ENCODE measurements at places on chromosomes 13 and 19.

- DNase-seq: no peak
These were observed 40.9 kb downstream of the GNG7 start for GRCh38 chr19:2661615-2662014.

DNA sequence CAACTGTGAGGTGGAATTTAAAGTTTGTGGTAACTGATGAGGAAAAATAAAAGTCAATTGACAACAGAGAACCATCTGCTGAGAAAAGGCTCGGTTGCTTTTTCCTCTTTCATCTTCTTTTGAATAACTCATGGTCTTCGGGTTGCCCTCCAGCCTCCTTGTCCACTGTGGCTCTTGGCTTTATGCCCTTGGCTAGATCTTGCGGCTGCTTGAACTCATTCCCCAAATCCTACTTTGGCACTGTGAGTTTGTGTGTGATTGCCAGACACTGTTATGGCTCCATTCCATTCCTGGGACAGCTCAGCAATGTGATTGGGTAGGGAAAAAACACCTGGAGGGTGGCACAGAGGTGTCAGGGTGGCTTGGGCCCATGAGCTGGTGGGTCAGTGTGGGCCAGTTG, 387.4 kb downstream of the DLEU7 start:
- no peak for DNase-seq

DNA sequence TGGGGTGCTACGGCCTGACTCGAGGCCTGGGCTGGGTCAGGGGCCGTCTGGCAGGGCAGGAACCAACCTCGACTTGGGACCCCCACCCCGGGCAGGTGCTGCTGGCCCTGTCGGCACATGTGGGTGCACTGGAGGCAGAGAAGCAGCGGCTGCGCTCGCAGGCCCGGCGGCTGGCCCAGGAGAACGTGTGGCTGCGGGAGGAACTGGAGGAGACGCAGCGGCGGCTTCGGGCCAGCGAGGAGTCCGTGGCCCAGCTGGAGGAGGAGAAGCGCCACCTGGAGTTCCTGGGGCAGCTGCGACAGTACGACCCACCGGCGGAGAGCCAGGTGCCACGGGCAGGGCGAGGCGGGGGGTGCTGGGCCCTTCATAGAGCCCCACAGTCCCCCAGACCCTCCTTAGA, 5.9 kb downstream of the KLC3 start:
- DNase-seq: no peak

DNA sequence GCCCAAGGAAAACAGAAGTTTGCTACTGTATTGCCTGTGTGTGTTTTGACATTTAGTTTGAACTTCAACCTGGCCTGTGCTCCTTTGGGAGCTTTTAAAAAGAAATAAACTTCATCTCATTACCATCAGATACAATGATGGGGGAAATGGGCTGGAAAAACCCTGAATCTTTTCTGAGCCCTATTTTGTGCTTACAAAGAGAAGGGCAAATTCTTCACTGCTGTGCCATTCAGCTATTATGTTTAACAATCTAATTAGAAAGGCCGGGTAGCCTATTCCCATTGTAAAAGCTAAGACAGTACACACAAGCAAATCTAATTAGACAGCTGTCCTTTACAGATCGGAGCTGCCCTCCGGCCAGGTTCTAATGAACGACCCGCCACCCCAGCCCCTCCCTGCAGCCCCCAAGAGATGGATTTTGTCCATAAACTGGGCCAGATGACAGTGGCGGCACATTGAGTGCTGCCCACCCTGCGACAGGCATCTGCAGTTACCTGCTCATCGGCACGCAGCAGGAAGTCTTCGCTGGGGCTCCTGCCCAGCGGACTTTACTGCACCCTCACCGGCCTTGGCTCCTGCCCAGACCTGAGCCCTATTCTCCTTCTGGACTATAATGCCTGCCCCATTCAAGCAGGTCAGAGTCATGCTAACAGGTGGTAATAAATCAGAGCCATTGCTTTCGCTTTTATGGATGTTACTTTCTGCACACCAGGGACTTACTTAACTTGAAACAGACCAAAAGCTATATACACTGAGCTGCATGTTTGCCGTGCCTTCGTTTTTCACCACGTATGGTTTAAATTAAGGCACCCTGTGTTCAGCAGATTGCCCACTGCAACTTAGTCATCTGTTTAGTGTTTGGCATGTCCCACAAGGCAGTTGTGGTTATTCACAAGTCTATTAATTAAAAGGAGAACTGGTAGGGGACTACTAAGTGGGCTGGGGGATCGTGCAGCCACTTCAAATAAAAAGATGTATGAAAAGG, 549.6 kb downstream of the FGF9 start:
- DNase-seq: no peak

DNA sequence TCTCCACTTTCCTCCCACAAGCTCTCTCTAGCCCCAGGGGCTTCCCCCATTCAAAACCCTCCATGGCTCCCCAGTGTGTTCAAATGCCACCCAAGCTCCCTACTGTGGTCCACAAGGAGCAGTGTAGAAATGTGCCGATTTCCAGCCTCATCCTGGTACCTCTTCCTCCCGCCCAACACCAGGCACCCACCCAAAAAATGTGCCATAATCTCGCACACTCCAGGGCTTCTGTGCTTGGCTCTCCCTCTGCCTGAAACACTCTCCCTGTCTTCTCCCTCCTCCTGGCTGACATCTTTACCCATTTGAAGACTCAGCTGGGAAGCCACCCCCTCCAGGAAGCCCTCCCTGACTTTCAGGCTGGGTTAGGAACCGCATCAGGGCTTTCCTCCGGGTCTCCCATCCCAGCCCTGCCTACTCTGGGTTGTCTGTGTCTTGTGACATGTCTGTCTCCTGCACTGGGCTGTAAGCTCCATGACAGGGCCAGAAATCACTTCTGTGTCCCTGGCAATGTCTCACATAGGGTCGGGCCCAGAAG, 16.6 kb upstream of the MEIS3 start:
- no peak for DNase-seq

DNA sequence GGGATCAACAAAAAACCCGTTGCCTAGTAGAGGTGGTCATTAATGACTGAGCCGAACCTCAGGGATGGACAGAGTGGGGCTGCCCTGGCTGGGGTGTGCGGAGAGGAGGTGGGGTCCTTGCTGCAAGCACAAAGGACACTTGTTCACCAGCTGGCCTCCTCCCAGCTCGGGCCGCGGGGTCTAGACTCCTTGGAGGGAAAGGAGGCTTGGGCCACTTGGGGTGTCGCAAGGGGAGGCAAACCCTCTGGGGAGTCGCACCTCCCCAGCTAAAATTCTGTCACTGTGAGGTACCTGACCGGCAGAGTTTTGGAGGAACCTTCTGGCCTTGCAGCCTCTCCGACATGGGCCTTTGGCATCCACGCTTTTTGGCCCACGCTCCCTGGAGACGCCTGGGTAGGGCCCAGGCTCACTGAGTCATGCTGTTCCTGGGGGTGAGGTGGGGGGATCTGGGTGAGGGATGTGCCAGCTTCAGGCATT, 8.2 kb downstream of the KLHL26 start:
- DNase-seq: no peak

DNA sequence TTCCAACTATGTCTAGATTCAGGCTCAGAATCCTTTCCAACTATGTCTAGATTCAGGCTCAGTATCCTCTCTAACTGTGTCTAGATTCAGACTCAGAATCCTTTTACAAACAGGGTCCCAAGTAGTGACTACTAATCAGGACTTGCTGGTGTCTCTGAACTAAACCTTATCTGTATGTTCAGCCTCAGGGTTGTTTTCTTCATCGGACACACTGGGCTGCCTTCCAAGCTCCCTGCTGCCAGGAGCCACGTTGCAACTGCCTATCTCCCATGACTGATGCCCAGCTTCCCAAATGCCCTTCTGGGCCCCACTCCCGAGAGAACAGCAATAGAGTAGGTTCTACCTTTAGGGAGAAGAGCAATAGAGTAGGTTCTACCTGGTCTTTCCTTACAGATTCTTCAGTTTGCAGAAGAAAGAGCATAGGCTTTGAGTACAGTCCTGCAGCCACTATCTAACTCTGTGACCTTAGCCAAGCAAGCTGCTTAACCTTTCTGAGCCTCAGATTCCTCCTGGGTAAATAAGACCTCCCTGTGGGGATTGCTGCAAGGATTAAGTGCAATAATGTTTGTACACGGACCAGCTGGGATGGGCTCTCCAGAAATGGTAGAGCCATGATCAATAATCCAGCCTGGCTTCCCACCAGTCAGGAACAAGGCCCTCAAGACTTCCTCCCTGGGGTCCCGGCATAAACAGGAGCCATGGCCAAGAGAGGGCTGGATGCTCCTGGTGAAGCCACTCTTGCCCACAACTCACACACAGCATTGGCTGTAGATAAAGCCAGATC, 61.5 kb downstream of the ZIC5 start:
- no peak for DNase-seq

DNA sequence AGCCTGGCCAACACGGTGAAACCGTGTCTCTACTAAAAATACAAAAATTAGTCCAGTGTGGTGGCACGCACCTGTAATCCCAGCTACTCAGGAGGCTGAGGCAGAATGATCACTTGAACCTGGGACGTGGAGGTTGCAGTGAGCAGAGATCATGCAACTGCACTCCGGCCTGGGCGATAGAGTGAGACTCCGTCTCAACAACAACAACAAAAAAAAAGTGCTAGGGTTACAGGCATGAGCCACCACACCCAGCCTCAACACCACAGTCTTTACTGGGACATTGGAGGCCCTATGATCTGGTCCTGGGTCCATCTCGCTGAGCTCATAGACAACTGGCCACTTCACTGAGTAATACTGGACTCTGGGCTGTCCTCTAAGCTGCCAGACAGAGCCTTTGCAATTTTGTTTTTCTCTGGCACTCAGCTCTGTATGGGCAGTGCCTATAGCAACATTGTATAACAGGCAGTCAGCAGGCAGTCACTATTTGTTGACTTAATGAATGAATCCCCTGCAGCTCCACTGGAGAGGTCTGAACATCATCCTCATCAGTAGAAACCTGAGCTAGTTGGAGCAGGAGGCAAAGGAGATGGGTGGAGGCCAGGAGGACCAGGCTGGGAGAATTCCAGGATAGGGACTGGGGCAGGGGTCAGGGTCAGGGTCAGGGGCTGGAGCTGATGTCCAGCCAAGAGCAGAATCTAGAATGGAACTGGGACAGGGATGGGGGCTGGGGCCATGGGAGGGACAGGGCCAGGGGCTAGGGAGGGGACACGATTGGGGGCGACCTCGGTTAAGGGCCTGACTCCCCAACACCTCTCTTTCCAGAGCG, 8.1 kb downstream of the BLOC1S3 start:
- no peak for DNase-seq

DNA sequence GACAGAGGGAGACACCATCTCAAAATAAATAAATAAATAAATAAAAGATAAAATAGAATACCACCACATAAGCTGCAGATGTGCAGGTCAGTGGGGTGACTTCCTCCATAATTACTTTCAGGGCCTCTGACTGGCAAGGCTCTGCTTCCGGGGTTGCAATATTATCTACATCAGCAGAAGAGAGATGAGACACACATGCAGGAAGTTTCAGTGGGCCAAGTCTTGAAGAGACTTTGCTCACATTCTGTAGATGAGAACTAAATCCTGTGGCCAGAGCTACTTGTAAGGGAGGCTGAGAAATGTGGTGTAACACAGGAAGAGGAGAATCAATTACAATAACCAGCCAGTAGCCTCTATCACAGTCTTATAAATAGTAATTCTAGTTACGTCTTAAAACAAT, 89.9 kb upstream of the MAB21L1 start:
- no peak for DNase-seq
